ENCODE measurements at places on chromosomes 1 and 21.

DNA sequence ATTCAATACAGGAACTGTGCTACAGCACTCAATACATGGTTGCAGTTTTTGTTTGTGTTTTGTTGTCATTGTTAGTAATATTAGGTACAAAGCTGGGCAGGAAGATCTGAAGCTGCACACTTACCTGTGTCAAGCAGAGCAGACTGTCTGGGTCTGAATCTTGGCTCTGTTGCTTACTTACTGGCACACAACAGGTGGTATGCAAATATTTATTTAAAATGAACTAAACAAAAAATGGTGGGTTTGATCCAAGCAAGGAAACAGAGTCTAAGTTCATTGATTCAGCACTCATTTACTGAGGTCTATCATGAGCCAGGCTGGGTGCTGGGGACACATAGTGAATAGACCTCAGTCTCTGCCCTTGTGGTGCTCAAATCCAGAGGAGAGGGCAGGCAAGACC, 230.4 kb downstream of the OMA1 start:
- no peak for DNase-seq

- DNase-seq: no peak
These were observed 9.9 kb downstream of the PSMB2 start for GRCh38 chr1:35631396-35631795.

- DNase-seq: no peak
These were observed 4.7 kb downstream of the ACAP3 start for GRCh38 chr1:1302951-1303509.

GRCh38 chr1:87230501-87230900, 98.2 kb upstream of the LMO4 start:
- DNase-seq: no peak

- no peak for DNase-seq
These were observed 62.5 kb upstream of the ATF3 start for GRCh38 chr1:212545941-212546635.

DNA sequence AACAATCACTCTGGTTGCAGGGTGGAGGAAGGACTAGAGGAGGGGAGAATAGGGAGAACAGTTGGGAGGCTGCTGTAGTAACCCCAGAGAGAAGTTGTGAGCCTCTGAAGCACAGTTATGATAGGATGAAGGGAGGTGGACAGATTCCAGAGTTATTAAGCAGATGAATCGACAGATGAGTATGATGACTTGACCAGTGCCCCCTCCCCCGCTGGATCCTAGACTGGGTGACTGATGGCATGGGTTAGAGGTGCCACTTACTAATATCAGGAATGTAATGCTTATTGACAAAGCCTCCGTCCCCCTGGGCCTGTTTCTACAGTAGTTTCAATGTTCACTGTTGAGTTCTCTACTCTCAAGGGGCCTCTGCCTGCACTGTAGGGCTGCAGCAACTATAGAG, 14.0 kb upstream of the TIPRL start:
- no peak for DNase-seq
